Astrocyte of the cerebellum (primary cell): ENCODE measurements at places on chromosomes 16 and 17.

DNA sequence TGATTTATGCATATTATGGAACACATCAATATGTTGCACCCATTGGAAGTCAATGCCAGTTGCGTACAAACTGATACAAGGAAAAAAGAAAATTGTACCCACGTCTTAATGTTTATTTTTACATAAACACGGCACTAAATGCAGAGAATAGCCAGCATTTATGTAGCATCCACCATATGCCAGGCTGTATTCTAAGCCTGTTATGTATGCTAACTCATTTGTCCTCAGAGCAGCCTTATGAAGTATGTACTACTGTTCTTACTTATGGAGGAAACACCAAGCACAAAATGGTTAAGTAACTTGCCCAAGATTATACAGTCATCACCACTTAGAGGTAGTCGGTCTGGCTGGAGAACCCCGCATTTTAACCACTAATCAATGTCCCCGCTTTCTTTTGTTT, 837.9 kb upstream of the RBFOX1 start:
- DNase-seq, result no peak

- peak; percentile 23 for DNase-seq
These were observed 178.3 kb downstream of the MRTFB start for GRCh38 chr16:14249291-14250032.

GRCh38 chr16:29985271-29985811, 10.1 kb downstream of the HIRIP3 start:
- DNase-seq, result no peak

DNA sequence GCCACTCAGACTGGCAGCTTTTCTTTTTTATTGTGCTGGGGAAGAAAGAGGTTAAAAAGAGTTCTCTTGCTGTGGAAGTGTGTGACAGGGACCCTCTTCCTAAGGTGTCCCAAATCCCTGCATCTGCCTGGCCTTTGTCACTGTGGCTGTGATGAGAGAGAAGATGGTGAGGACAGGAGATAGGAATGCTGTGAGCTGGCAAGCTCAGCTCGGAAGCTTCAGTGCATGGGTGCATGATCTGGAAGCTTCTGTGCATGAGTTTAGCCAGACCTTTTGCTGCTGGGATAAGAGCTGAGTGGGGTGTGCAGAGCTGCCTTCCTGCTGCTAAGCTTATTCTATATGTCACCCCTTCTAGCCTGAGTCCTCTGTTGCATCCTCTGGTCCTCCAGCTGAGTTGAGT, 103.3 kb upstream of the CACNG3 start:
- no peak for DNase-seq

DNA sequence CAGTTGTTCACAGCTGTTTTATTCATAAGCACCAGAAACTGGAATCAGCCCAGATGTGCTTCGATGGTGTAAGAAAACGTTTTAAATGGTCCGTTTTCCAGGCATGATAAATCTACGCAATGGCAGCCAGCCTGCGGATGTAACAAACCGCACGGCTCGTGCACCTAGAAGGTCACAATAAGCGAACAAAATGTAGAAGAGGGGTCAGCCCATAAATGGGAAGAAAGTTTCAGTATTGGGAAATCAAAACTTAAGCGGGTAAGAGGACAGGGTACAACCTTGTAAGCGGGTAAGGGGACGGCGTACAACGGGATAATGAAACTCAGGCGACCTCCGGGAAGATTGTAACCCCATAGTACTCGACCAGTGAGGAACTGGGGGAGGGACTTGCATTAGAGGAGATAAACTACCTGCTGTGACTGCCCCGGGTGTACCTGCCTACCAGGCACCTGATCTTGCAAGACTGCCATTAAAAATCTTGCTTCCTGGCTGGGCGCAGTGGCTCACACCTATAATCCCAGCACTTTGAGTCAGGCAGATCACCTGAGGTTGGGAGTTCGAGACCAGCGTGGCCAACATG, 66.6 kb downstream of the ANKRD11 start:
- DNase-seq, result no peak

DNA sequence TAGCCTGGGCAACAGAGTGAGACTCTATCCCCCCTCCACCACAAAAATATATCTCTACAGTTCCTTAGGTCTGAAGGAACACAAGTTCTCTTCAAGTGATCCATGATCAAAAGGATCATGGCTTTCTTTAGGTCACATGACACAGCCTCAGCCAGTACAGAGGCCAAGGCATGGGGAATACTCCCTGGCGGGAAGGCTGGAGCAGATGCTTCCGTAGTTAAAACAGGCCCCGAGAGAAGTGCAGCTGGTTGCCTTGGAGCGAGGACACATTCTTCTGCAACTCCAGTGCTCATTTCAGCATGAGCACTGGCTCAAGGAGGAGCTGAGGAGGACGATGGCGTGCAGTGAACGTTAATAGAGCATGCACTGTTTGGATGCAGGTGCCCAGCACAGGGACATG, 13.5 kb downstream of the CDIP1 start:
- DNase-seq, result no peak

- DNase-seq, result peak; percentile 44
These were observed 65.7 kb downstream of the CENPV start for GRCh38 chr17:16287563-16288027.

DNA sequence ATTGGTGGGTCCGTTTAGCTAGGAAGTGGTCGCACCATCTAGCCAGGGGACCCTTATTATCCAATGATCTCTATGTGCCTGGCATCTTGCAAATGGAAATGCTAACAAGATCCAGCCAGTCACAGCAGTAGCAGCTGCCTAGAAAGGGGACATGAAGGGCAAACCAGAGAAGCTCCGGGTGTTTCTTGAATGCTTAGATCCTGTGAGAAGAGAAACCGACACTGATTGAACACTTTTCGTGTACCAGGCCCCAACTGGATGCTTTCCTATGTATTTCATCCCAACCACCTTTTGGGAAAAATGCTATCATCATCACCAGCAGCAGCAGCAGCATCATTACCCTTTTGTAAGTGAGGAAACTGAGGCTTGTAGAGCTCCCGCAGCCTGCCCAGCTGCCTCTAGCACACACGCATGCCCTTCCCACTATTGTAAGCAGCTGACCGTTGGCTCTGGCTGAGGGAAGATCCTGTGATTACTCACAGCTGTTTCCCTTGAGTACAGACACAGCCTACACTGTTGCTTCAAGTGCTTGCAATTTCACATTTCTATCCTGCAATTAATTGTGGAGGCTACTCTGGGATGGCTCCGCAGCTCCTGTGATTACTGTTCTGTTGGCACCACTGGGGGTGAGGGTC, 180.7 kb upstream of the CACNG5 start:
- no peak for DNase-seq

- no peak for DNase-seq
These were observed 14.0 kb downstream of the RPH3AL start for GRCh38 chr17:338442-339192.

GRCh38 chr17:70109497-70109896, 34.5 kb downstream of the KCNJ16 start:
- DNase-seq, result no peak

DNA sequence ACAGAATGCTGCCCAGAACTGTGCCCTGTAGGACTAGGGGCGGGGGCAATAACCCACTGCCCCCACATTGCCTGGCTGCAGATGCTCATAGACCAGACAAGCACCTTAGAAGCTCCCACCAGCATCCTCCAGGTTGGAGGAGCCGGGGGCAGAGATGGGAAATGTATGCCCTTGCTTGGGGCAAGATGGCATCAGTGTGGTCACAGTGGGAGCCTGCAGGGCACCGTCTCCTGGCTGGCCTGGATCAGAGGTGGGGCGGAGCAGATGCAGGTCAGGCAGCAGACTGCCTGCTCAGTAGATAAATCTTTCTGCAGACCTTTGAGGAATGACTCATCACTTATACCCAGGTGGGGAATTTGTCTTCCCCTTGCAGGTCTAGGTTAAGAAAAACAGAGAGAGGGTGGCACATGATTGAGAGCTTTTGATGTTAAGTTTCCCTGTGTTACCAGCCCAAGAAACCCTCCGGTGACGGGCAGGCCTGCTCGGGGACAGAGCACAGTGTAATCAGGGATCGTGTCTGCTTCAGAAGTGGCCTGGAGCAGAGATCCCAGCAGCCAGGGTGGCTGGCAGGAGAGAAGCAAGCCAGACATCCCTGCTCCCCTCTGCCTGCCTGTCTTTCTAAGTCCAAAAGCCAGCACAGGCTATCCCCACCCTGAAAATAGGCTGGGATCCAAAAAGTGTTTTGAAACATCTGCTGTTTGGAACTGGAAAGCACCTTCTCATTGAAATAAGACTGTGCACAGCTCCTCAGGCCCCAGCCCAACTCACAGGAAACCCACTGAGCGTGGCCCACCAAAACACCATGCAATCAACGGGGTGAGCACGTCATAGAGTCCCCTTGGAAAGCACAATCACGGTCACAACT, 50.7 kb upstream of the RPL38 start:
- DNase-seq, result no peak

DNA sequence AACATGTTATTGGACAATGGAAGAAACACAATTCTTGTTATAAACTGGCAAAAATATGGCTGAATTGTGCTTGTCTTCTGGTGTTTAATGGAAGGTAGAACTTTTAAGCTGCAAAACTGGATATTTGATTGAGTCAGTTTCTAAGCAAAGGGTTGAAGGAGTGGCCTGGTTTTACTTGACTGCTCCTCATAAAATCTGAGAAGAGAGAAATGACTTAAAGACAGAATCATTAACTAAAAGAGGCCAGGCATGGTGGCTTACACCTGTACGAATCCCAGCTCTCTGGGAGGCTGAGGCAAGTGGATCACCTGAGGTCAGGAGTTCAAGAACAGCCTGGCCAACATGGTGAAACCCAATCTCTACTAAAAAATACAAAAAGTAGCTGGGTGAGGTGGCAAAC, 770.7 kb downstream of the CDH11 start:
- no peak for DNase-seq

GRCh38 chr16:58960484-58960883, 226.4 kb upstream of the GOT2 start:
- DNase-seq, result no peak

DNA sequence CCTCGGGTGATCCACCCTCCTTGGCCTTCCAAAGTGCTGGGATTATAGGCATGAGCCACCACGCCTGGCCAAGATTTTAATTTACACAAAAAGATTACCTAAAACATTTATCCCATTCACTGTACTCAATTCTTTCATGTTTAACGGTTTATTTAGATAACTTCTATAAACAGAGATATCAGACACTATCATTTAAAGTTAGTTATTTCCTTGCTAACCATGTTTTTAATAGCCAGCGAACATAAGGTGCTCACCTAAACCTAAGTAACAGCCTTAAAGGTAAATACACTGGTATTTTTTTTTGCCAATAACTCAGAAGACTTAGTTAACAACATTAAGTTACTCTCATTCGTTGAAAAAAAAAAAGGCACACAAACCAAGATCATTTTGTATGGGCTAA, 82.0 kb upstream of the C17orf78 start:
- no peak for DNase-seq

DNA sequence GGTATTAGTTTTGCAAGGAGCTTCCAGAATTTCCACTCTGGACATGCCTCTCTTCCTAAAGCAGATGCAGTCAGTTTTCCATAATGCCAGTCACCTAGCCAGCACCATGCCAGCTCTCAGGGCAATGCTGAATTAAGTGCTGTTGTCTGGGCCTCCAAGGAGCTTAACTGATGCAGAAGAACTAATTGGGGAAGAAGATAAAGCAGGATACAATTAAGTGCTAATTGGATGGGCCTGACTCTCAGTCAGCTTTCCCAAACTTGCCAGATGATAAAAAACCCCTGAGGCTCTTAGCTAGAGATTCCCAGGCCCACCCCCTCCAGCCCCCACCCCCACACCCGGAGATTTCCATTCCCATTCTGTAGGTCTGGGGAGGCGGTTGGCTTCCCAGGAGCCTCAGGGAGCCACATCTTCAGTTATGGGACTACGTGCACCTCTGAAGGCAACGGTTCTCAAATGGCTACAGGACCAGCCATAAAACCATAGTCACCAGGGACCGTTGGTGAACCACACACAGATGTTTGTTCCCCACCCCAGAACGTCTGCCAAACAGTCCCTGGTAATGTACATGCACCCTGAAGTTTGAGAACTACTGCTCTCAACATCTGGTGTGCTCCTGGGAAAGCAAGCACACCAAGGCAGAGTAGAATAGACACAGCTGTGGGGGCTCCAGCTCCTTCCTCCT, 499.1 kb upstream of the CDH5 start:
- DNase-seq, result no peak
